Forelimb muscle (tissue), 1 donor: ENCODE measurements at places on chromosomes 12 and 14. TPM values are rescaled to one million over a fixed set of nuclear protein-coding genes. Genes with fewer than 3 reads are reported as not detected.
A peak's percentile ranks its signal among the peaks of the same experiment; 100 is the strongest.

IQSEC3 gene
- polyA plus RNA-seq = 2.9 TPM

PTPRB gene
- 12.7 TPM for polyA plus RNA-seq

VEZT gene
- polyA plus RNA-seq = 81.4 TPM

REC8 gene
- polyA plus RNA-seq = 8.2 TPM

SERPINA12 gene
- not detected for polyA plus RNA-seq

ZNF84 gene
- 24.1 TPM for polyA plus RNA-seq

EEF1AKMT3 gene
- polyA plus RNA-seq = 6.9 TPM

RPGRIP1 gene
- 0.82 TPM for polyA plus RNA-seq

GMFB gene
- 49.0 TPM for polyA plus RNA-seq

- no peak for DNase-seq
Observed at GRCh38 chr14:55911776-55912175, 206.4 kb upstream of the PELI2 start.

- no peak for DNase-seq
Observed at GRCh38 chr14:60616461-60616959, 32.8 kb downstream of the SIX1 start.

DNA sequence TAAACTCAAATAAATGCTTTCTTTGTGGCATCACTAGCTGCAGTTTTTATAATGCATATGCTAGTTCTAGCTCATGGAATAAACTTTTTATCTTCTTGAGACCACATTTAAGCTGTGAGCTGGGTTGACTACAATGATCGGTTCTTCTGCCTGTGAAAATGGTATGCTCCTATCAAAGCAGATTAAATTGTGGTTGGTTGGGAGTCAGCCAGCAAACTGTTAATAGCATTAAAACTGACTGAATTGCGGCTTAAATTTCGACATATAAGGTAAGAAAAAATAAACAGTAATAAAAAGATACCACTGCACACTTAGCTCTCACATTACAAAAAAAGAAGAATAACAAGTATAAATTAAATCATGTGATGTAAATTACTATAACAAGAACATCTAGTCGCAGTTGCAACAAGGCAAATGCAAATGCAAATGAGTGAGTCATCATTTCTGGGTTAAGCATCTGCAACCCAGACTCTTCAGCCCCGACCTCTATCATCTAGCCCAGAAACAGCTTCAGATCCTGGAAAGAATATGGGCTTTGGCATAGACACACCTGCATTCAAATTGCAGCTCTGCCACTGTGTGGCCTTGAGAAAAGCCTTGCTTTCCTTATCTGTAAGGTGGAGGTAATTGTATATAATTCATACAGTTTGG is 19.8 kb upstream of the DHRS7 start:
- no peak for DNase-seq

GRCh38 chr12:40164034-40164433 is 58.2 kb upstream of the SLC2A13 start:
- no peak for DNase-seq

- no peak for DNase-seq
Observed at GRCh38 chr12:131362291-131363211, 348.3 kb upstream of the SFSWAP start.

DNA sequence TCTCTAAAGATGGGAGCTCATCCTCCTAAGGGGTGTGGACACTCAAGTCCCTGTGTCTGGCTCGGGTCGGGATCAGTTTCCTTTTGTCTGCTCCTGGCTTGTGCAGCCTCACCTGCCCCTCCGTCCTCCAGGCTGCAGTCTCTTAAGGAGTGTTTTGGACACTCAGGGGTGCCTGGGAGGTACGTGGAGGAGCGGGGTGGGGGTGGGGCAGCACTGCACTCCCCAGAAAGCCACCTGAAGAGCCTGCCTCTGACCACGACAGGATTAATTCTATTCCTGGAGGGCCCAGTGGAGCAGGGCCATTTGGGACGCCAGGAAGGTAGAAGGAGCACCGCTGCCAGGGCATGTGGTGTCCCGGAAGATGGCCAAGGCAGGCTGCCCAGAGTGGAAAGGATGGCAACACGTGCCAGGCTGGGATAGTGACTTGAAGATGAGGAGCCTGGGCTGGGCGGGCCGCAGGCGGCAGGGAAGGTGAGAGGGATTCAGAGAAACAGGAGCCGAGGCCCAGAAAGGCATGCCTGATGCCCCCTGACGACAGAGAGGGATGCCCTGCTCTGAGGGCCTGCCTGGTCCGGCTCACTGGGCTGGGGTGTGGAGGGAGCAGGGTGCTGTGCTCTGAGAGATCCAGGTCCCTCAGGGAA is 14.8 kb upstream of the LRTM2 start:
- DNase-seq = no peak

GRCh38 chr14:86788224-86788623 is 1204.8 kb downstream of the GALC start:
- DNase-seq = no peak

DNA sequence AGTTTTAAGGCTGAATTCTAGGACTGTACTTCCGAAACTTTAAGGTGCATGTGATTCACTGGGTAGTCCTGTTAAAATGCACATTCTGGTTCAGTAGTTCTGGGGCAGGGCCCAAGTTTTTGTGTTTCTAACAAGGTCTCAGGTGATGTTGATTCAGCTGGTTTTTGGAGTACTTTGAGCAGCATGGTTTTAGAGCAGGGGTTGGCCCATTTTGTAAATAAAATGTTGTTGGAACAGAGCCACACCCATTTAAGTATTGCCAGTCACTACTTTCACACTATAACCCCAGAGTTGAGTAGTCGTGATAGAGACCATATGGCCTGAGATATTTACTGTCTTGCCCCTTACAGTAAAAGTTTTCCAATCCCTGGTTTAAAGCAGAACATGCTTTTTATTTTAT is 111.3 kb downstream of the SYNE2 start:
- DNase-seq = no peak

GRCh38 chr14:61659582-61659981 is 35.7 kb upstream of the HIF1A start:
- DNase-seq = no peak

- DNase-seq = no peak
Observed at GRCh38 chr14:33369972-33370371, 431.3 kb downstream of the NPAS3 start.

DNA sequence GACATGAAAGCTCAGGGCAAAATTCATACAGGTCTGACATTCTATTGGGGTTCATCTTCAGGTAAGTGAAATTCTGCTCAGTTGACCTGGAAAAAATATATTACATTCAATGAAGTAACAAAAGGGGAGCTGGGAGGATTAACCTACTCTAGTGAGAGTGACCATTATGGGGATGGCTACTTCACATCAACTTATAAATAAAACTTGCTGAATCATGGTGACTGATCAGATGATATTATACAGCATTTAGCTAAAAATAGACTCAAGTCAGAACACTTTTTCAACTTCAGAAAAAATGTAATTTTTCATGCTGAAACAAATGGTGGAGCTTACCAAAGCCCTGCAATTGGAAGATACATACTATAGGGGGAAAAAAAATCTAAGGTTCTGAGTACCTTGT is 800.2 kb downstream of the FSCB start:
- DNase-seq = no peak

DNA sequence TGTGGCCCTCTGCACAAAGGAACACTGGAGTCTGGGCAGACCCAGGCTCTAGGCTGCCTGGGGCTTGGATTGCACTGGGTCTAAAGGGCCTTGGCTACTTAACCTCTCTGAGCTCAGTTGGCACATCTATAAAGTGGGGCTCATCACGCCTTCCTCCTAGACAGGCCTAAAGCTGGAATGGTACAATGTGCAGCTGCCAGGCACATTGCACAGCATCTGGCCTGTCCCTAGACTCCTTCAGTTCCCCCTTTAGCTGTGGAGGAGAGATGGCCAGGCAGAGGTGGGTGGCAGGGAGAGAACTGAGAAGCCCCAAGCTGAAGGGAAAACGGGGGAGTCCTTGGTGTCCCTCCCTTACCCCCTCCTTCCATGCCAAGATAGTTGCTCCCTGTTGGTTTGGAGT is 10.8 kb downstream of the IRF2BPL start:
- DNase-seq = no peak

GRCh38 chr14:37429618-37430017 is 165.4 kb downstream of the FOXA1 start:
- no peak for DNase-seq

GRCh38 chr14:47454025-47454424 is 221.4 kb downstream of the MDGA2 start:
- no peak for DNase-seq

- no peak for DNase-seq
Observed at GRCh38 chr12:102474438-102475064, 5.8 kb downstream of the IGF1 start.

- peak; percentile 56 for DNase-seq
Observed at GRCh38 chr12:30908722-30909348, 17.7 kb upstream of the TSPAN11 start.

GRCh38 chr12:101051901-101052550 is 158.0 kb downstream of the SLC5A8 start:
- DNase-seq = no peak

GRCh38 chr14:29451941-29452340 is 475.7 kb downstream of the PRKD1 start:
- DNase-seq = no peak
